SHP77 treated with DMSO at 0.1 percent for 48 hours (cell line): ENCODE measurements at places on chromosomes 3 and 15.
A peak's percentile ranks its signal among the peaks of the same experiment; 100 is the strongest.

DNA sequence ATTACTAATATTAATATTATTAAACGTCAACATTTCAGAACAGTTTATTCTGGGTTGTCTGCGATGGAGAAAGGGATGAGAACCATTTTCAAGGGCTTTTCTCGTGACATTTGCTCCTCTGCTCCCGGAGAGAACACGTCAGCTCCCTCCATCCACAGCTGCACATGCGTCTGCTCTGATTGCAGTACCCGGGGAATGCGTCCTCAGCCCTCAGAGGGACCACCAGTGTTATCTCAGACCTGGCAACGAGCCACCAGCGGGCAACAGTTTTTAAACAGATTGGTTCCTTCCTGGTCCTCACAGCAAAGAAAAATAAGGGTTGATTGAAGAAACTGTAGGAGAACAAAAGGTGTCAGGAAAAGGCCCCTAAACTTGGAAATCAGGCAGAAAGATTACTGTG lies 202.2 kb upstream of the ADAMTS9 start:
- no peak for DNase-seq

DNA sequence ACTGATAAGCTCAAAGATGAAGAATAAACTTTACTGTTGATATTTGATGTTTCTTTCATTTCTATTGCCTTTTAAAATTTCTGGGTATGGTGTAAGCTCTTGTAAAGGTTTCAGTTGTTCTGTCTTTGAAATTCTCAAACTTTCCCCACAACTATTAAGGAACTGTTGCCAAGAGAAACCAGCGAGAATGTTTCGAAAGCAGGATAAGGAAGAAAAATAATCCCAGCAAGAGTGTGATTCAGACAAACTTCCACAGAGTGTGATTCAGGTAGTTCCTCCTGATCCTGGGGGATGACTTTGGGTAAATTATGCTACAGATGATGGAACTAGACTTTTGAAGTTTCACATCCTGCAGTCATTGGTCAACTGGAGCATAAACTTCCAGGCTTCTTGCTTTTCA lies 632.0 kb downstream of the NSUN3 start:
- DNase-seq, result no peak

GRCh38 chr3:141236361-141236760 lies 4.7 kb downstream of the PXYLP1 start:
- no peak for DNase-seq

DNA sequence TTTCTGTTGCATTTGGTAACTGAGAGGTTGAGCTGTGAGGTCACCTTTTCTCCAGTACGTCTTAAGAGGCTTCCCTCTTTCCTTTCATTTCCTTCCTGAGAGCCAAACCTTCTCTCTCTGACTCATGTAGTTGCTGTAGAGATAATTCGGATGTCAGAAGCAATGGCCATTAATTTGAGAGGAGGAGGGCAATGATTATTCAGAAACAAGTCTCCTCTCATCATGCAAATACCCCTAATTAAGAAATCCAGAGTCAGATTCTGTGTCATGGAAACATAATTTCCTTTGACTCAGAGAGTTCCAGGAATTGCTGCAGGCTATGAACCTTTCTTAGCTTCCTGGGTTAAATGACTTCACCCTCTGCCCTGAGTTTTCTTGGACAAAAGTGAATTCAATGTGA lies 59.0 kb upstream of the GSK3B start:
- DNase-seq, result no peak

GRCh38 chr15:56052395-56053045 lies 59.1 kb upstream of the NEDD4 start:
- DNase-seq, result peak; percentile 15
